ENCODE measurements at places on chromosomes 13 and 19.

- no peak for DNase-seq
These were observed 313.4 kb upstream of the TMTC4 start for GRCh38 chr13:100987948-100988347.

DNA sequence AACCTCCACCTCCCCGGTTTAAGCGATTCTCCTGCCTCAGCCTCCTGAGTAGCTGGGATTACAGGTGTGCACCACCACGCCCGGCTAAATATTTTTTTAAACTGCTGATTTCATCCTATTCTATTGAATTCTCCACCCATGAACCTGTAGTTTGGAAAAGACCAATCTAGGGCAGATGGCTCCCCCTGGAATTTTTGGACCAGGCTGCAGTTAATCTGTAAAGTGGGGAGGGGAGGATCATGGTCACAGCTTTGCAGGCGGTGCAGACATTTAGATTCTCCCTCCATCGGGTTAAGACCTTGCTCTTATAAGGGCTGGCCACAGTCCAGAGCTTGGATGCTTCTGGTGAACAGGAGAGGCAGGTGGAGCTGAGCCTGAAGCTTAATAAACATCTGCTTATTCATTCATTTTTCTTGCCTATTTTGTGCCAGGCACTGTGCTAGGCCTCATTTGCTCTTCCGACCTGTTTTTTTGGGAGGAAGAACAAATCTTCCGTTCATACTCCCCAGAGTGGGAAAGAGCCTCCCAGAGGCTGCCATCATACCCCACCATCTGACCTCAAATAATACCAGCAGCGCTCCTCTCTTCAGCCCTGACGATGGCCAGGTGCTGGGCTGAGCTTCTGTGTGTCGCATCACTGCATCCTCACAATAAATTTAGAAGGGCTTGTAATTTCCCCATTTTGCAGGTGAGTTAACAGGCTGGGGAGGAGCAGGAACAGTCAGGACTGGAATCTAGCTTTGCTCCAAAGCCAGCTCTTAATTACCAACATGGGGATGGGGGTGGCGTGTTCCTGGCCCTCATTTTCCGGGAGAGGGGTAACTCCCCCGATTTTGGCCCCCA lies 902 bp upstream of the CCDC106 start:
- no peak for DNase-seq

GRCh38 chr19:29645911-29646310 lies 19.4 kb upstream of the PLEKHF1 start:
- no peak for DNase-seq

DNA sequence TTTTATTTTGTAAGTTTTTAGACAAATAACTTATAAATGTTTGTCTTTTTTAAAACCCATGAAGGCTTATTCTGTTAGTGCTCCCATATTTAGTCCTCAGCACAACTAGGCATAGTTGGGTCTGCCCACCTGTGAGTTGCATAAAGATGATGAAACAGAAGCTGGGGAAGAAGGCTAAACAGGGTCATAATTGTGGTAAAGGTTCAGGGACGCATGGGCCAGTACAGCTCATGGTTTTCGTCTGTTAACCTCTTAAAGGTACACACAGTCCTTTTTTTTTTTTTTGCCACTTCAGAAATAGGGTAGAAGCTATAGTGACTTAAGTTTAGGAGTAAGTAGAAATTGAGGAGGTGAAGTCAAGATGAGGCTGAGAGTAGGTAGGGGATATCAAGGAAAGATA lies 58.3 kb downstream of the TM9SF2 start:
- no peak for DNase-seq

GRCh38 chr19:20077791-20078463 lies at the start of gene ZNF90:
TSS of gene ZNF90 (plus strand) at chr19:20078000. CDS start at chr19:20078133, 133 bp downstream.
- peak; percentile 77 for DNase-seq
